ENCODE measurements at places on chromosomes 1 and 21.

DNA sequence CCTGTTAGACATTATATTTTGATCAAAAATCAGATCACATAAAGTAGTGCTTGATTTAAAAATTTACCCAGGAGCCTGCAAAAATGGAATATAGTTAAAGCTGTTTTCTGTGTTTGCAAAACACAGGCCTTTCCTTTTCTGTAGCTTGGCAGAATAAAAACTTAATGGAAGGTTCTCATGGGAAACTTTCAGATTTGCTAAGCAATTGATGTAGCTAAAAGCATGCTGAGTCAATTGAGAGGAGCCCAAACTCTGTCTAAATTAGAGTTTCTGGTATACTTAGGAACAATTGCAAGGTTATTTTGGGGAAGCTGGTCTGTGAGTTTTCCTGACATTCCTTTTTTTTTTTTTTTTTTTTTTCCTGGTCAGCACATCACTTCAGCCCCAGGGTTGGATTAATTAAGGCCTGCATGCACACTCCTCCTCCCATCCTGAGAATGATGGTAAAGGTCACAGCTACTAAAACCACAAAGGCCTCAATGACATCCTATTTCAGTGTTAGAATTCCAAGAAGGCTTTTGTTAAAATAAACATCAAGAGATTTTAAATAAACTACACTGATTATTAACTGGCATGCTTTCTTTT lies 608.7 kb downstream of the PLPP3 start:
- DNase-seq = no peak

- peak; percentile 54 for DNase-seq
Observed at GRCh38 chr1:10979483-10979920, 33.0 kb upstream of the TARDBP start.

DNA sequence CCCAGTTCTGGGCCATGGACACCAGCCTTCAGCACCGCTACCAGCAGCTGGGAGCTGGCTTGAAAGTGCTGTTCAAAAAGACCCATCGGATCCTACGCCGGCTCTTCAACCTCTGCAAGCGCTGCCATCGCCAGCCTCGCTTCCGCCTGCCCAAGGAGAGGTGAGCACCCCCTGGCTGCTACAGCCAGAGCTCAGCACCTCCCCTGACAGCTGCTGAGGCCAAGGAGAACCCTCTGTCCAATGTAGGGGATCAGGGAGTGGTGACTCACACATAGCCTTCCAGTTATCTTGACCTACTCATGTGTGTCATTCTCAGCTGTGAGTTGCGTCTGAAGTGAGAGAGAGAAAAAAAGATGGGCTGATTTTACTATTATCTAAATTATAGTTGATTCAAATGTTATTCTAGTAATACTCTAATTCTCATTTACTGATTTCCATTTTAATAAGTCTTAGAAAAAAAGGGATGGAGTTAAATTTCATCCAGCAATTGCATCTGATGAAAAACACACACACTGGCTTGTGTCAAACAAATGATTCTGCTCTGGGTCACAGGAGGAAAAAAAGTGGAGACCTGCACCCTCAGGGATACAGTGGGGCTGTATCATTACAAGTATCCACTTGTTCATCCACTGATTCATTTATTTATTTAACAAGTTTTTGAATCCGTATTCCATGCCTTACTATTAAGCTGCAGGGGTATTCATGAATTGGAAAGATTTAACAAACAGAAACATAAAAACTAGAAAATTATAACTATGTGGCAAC lies 108.0 kb downstream of the BRINP2 start:
- DNase-seq = no peak

GRCh38 chr1:203661572-203661971 lies 34.9 kb downstream of the ATP2B4 start:
- DNase-seq = no peak
